ENCODE measurements at places on chromosomes 5 and 9. TPM values are rescaled to one million over a fixed set of nuclear protein-coding genes. Genes with fewer than 3 reads are reported as not detected.

Gene OR1L8
- not detected for total RNA-seq

Gene PAPPA
- total RNA-seq, result 26.0 TPM

Gene IRF1
- 13.7 TPM for total RNA-seq

DNA sequence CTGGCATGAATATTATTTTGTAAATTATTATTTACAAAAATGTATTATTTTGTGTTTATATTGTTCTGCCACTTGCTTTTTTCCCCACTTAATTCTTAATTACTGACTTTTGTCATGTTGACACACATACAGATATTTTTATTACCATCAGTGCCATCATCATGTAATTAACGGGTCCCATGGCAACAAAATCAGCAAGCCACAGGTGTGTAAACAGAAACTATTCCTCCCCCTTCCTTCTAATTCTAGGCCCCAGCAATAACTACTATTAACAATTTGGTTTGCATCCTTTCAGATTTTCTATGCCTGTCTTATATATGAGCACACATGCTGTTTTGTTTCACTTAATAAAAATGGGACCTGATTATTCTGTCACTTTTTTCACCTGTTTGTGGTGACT, 29.3 kb downstream of the CYFIP2 start:
- DNase-seq, result no peak
